LHCN-M2 (cell line): ENCODE measurements at places on chromosomes 16 and 17.

GRCh38 chr17:56976941-56977608 lies 856 bp upstream of the SCPEP1 start:
- DNase-seq = peak; percentile 9

DNA sequence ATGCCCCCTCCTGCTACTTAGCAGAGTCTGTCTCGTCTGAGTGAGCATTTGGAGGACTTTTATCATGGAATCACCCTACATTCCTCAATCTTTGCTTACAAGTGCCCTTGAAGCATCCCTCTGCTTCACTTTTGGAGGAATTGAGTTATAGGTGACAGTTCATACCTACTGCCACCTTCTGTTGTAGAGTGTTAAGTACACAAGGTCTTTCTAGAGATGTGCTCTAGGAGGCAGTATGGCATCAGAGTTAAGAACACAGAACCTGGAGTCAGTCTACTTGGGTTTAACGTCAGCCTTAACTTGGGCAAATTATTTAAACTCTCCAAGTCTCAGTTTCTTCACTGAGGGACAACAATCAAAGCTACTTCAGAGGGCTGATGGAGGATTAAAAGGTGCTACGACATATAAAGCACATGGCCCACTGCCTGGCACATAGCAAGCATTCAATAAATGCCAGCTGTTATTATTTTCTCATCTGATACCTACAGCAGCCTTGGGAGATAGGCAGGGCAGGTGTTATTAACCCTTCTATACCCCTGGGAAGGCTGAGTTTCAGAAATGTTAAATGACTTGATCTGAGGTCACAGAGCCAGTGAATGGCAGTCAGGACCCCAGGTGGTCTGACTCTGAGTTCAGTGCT lies 62.2 kb downstream of the UTP18 start:
- DNase-seq = peak; percentile 32

DNA sequence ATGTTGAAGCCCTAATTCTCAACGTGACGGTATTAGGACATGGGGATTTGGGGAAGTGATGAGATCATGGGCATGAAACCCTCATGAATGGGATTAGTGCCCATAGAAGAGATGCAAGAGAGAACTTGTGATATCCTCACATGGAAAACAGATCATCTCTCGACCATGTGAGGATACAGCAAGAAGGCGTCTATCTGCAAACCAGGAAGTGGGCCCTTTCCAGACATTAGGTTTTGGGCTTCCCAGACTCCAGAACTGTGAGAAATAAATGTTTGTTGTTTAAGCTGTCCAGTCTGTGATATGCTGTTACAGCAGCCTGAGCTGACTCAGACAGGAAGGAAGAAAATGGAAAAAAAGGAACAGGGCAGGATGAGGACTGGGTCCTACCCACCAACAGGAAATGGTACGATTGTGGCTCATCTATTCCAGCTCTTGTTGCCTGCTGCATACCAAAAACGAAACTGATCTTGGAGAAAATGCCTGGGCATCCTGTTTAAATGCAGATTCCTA lies 21.9 kb upstream of the SSTR2 start:
- peak; percentile 69 for DNase-seq

DNA sequence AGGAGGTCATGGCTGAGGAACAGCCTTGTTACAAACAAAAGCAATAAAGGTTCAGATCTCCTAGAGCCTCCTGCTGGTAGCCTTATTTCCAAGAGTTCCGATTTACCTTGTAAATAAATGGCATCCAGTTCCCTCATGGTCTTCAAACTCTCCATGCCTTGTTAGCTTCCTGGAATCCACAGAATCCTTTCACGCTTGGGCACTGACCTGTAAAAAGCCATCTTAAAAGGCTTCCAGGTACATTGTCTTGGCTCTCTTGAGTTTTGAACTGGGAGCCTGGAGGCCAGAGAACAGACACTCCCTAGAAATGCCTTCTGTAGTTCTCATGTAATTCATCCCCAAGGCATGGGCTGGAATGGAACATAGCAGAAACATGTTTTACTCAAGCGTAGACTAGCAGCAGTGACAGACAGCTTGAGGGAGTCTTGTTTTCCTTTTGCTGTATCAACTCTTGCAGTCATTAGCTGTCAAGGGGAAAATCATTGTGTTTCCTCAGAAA lies 207.9 kb downstream of the SNX29 start:
- DNase-seq = no peak

DNA sequence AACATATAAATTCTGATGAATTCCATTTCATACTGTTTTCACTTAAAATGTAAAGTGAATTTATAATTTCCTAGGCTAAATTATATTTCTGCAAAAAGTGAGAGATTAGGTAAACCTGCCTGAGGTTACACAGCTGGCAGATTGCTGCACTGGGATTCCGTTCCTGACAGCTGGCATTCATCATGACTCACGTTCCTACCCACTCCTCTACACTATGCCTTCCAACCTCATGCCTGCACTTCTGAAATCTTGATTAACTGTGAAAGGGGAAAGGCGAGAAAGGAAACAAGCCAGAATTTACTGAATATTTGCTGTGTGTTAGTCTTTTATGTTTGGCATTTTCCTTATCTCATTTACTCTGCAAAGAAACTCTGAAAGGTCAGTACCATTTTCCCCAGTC lies 73.3 kb upstream of the MON1B start:
- no peak for DNase-seq

GRCh38 chr16:85615014-85615851 lies 2.1 kb downstream of the GSE1 start:
- DNase-seq = no peak

GRCh38 chr16:10552998-10553491 lies 27.4 kb downstream of the EMP2 start:
- DNase-seq = no peak

DNA sequence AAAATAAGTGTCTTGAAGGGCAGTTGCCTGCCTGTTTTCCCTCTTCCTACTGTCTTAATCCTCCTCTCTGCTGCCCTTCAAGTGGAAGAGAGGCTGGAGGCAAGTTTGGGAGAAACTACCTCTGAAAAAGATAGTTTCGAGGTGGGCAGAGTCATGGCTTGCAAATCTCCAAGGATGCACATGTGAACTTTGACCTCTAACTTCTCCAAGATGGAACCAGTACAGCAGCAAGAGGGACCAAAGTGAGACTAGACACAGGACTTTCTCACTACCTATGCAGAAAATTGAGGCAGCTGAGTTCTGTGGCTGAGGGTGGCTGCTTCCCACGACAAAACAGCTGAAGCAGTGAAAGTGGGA lies 887 bp upstream of the KCNH4 start:
- no peak for DNase-seq

GRCh38 chr17:17151055-17151454 lies 55.1 kb downstream of the PLD6 start:
- peak; percentile 93 for DNase-seq

GRCh38 chr17:80523054-80523744 lies 21.4 kb upstream of the RPTOR start:
- DNase-seq = no peak

GRCh38 chr16:89921131-89921701 lies 1.9 kb upstream of the TUBB3 start:
- no peak for DNase-seq

GRCh38 chr17:4501295-4501949 lies 2.7 kb downstream of the SPNS2 start:
- no peak for DNase-seq

DNA sequence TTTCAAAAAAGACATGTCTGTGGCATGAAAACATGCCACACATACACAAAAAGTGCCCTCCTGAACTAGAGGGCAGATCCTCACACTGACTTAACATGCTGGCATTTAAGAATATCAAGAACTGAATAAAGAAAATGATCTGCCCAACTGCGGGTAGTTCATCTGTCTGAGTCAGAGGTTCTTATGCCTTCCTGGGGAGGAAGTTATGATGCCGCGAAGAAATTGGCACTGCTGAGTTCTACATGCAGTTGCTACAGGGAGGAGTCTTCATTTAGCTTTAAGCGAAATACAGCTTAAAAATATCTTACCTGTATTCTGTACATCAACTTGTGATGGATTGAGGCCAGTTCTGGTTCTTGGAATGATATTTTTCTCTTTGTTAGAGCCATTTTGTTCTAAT lies 6.3 kb downstream of the ALDH3A2 start:
- no peak for DNase-seq

- no peak for DNase-seq
These were observed 40.0 kb downstream of the LGALS9 start for GRCh38 chr17:27670791-27671590.

GRCh38 chr16:54846766-54847165 lies 83.9 kb upstream of the IRX5 start:
- peak; percentile 27 for DNase-seq

GRCh38 chr17:82214012-82214628 lies 1.5 kb upstream of the CCDC57 start:
- no peak for DNase-seq

- no peak for DNase-seq
These were observed 581 bp upstream of the TMEM208 start for GRCh38 chr16:67226295-67226803.

DNA sequence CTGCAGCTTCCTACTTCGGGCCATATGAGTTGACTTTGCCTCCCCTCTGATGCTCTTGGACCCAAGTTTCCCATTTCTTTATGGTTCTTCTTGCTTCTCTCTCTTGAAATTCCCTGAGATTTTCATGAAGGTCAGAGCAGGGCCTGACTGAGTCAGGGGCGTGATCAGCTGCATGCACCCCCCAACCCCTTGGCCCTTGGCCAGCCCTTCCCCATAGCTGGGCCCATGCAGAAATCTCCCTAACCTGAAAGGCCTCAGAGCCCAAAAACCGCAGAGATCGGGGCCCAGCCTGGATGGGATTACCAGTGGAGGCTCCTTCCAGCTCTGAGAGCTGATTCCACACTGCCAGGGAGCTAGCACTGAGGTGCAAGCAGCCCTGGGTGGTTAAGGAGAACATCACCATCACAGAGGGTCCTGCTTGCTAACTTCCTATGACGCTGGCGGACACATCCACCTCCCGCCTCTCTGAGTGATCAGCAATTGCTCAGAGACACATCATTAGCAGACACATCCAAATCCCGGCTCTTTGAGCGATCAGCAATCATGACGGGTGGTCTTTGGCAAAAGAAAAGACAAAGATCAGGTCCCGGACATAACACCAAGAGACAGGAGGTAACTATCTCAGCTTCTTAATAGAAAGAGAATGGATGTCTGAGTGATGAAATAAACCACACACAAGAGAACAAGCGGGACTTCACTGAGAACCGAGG lies 161.5 kb downstream of the C16orf78 start:
- DNase-seq = no peak

- DNase-seq = no peak
These were observed 118.3 kb downstream of the RAB11FIP4 start for GRCh38 chr17:31509805-31510177.

- no peak for DNase-seq
These were observed 9.1 kb downstream of the SLC16A3 start for GRCh38 chr17:82237746-82238471.

GRCh38 chr16:47469227-47469626 lies 8.1 kb downstream of the PHKB start:
- no peak for DNase-seq

- no peak for DNase-seq
These were observed 2.6 kb downstream of the PARD6A start for GRCh38 chr16:67663151-67663876.
